Stimulated activated CD8-positive, alpha-beta memory T cell treated with anti-CD3 and anti-CD28 coated beads, Interleukin-7, amount 100 ng/mL, for 4 hours (primary cell): ENCODE measurements at places on chromosomes 4 and X.

GRCh38 chr4:15921592-15921932, 17.0 kb downstream of the FGFBP1 start:
- no peak for DNase-seq

DNA sequence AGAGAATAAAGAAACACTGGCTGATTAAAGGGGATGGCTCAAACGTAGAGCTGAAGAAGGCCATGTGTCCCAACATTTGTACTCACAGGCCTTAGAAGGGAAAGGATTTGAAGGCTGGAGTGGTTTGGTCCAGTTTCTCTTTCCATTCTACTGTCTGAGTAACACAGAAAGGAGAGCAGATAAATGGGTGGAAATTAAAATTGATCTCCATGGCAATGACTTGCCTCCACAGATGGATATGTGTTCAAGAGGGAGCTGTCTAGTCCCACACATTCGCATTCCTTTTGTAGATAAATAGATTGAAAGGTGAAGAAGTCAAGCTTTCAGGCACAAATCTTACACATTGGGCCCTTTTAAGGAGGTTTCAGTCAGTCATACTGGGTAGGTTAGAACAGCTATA, 74.6 kb downstream of the DOCK11 start:
- DNase-seq, result no peak

GRCh38 chr4:187478292-187479140, 517.1 kb upstream of the ZFP42 start:
- no peak for DNase-seq

DNA sequence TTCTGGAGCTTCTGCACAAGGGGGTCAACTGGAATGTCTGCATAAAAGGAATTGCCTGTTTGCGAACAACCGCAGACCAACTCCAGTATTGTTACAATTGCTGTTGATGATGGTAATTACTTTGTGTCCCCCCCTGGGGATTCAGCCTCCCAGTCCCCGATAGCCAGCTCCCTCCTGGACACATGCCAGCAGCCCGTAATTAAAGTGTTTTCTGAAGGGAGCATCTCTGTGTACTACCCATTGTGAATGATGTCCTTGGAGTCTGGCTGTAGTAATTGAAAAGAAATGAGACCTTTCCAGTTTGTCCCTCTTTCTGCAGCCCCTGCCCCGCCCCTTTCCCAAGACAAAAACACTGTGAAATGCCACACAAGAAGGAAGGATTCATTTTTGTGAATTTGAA, 377.1 kb upstream of the LCORL start:
- DNase-seq, result no peak

GRCh38 chrX:39331082-39331704, 529.9 kb downstream of the MID1IP1 start:
- DNase-seq, result no peak

DNA sequence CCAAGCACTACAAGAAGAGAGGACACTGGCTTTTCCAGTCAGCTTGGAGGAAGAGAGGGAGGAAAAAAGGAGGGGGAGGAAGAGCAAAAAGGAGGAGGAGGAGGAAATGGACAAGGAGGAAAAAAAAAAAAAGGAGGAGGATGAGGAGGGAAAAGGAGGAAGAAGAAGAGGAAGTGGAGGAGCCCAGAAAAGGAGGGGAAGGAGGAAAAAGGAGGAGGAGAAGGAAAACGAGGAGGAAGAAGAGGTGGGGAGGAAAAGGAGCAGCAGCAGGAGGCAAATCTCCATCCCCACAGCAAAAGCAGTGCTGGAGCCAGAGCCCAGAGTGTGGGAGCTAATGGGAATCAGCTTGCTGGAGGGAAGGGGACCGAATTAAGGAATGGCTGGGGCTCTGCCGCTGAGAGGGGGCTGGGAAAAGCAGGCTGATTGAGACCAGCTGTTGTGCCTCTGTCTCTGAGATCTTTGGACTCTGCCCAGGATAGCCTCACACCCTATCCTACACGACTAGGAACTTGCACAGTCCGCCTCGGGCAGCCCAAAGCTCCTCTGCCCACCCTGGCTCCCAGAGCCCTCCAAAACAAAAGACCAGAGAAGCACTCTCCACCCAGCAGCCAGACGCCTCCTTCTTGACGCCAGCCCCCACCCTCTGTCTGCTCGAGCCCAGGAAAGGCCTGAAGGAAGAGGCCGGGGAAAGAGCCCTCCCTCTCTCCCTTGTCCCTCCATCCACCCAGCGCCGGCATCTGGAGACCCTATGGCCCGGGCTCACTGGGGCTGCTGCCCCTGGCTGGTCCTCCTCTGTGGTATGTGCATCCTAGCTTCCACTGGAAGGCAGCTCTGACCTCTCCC, at the start of gene XPNPEP2:
TSS of gene XPNPEP2 (plus strand) at position 514 of the 843 bp plus-strand sequence. CDS start at position 749, 235 bp downstream.
- no peak for DNase-seq

DNA sequence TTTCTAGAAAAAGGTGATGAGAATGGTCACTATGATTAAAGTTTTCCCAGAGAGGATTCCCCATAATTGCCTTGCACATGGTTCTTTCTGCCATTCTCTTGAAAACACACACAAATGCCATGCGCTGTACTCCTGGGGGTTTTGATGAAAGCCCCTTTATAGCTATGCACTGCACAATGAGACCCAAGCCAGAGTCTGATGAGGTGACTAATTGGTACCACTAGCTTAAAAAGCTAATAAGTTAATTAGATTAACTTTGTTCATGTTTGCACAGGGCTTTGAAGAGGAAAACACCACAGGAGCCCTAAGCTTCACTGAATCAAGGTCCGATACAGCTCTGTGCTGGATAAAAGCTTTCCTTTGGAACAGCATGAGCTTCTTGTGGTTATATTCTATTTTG, 132.2 kb downstream of the NKX6-1 start:
- no peak for DNase-seq

DNA sequence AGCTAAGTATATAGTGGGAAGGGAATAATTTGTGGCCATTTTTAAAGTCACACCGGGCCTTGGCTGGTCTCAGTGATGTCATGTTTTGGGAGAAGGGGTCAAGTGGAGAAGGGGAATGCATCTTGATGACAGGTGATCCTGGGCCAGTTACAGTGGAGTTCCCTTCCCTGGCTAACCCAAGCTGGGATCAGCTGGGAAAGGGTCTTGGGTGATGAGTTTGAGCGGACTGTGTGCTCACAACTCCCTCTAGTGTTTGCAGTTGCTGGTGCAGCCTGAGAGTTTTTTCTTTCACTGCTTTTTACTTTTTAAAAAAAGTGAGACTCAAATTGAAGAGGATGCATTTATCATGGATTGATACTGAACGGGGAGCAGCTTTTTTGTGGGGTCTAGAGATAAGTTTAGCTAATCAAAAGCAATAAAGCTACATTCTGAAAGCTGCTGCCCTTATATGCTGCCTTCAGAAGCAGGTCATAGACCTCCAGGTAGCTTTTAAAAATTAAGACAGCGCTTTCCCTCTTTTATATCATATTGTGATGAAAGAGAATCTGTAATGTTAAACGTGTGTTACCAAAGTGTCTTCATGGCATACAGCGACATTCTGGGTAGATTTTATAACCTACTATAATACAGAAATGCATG, 164.7 kb downstream of the DCLK2 start:
- no peak for DNase-seq

DNA sequence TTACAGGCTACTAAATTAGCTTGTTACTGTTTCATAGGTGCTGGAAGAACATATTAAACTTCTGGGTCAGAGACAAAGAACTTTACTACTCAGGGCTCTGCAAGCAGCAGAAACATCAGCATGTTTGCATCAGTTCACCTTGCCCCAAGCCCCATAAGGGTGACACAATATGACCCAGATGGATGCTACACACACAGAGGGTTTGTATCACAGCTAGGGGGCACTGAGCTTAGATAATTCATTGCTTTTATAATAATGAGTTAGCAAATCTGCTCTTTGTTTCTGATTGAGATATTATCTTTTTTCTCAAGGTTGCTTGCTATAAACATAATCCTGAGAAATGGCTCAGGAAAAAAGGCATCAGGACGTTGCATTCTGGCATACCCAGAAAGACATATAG, 4.8 kb upstream of the SYNPO2 start:
- no peak for DNase-seq

- DNase-seq, result no peak
Observed at GRCh38 chrX:129759576-129760061, 20.1 kb upstream of the SASH3 start.

DNA sequence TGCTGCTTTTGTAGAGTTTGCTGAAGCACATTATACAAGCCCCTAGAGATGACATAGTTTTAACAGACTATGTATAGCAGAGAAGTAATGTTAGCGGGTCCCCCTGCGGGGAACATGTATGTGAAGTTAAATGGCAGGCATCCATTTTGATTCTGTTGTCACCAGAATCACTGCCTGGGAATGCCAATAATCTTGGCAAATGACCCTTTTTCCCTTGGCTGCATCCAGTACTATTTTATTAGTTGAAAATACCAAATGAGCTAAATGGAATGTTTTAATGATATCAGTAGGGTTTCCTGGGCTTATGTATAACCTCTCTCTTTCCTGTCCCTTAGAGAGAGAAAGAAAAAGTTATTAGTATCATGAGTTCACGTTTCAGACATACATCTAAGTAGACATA, 93.6 kb downstream of the LIMCH1 start:
- DNase-seq, result no peak

DNA sequence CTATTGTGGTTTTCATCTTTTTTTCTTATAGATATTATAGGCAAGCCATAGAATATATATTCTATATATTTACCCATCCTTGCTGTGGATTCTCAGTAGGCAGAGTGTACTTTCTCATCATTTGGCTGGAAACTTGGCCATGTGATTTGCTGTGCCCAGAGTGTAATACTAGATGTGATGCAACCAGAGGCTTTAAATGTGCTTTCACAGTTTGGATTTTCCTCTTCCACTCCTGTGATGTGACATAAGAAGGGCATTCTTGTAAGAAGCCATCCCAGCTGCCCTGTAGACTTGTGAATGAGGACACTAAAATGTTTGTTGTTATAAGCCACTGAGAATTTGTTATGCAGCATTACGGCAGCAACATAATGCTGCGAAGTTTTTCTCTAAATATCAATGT, 10.4 kb upstream of the HPGDS start:
- DNase-seq, result no peak

DNA sequence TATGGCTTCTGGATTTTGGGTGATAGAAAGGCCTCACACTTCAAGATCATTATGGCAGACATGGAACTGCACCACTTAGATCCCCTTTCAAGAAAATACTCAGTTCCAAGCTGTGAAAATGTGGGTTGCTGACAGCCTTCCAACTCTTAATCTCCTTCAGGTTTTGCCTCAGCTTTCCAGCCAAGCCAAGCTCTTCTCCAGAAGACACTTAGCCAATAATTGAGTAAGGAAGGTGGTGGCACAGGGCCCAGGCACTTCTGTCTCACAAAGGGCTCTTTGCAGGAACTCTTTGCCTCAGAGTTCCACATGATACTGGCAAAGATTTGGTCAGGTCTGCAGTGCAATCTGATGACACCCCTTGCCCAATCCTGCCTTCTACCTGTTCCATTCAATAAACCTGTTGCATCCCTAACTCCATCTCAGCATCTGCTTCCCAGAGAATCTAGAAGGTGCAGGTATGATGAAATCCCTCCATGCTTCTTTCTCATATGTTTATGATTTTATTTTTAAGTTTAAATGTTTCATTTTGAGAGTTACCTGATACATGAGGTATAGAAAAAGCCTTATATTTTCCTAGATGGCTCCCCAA, 30.6 kb downstream of the ANXA5 start:
- DNase-seq, result no peak

GRCh38 chrX:12895866-12896265, 10.6 kb upstream of the TLR8 start:
- DNase-seq, result no peak

DNA sequence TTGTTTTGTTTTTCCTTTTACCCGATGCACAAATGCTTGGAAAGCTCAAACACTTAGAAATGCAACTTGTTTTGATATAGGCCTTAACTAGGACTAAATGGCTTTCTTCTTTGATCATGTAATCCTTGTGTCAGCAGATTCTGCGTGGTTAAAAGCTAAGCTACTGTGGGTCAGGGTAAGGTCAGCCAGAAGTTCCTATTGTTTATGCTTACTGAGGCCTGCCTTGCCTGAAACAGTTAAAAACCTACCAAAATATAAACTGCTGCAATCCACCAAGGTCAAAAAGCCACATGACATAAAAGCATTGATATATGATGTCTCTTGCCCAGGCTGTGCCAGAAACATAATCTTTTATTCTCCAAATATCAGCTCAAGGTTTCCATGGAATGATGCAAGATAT, 223.4 kb downstream of the FAM47B start:
- DNase-seq, result no peak

DNA sequence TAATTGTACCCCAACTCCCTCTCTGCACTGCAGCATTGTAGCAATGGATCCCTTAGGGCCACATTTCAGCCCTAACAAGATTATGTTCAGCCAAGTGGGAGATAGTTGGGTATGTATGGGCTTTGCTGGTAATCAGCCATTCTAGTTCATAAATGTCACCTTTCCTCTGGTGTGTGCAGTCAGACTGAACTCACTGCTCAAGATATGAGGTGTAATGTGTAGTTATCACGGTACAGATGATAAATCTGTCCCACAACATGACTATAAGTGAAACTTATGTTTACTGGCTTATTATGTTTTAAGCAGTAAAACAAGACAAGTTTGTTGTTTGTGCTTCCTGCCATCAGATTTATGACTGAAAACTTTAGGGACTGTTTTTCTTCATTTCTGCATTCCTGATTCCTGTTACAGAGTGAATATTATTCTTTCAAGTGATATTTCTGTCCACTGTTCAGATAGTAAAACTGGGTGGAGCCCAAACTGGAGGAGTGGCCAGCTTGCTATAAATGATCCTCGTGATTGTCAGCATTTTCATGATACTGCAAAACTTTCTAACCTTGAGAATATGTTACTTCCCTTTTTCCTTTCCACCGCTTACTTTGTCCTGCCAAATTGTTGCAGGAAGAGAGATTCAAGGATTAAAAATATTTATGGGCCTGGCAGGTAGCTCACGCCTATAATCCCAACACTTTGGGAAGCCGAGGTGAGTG, 44.9 kb downstream of the ANAPC4 start:
- no peak for DNase-seq

DNA sequence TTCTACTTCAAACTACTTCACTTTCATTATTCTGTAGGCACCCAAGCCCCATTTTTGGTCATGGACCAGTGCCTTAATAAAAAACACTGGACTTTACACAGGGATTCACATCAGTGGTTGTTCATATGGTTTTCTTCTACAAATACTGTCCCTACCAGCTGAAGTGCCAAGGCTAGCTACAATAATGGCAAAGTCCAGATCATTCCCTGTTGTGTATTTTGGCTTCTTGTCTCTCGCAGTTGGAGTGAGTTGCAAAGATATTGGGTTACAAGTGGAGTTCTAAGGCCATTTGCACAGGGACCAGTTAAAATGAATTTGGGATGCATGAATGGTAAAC, 16.7 kb upstream of the ANKRD17 start:
- no peak for DNase-seq

DNA sequence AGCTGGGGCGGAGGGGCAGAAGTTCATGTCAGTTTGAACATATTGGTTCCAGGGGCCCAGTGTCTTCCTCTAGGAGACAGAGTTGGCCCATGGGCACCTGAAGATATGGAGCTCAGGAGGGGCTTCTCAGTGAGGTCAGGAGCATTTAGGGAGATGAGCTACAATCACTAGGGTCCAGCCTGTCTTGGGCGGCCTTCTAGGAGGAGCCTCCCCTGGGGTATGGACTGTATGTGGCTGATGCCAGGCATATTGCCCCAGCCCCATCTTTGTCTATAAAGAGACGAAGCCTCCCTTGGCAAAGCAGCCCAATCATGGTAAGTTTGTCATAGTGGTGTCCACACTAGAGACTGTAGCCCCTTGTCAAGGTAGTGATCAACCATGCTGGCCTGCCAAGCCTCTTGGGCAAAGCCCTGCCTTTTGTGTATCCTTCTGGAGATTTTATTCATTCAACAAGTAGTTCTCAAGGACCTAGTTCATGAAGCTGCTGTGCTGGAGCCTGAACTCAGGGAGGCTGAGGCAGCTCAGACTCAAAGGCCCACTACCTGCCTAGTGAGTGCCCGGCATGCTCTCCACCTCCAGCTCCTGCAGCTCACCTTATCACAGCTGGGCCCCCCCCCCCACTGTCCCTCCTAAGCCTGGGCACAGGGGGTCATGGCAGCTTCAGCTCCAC, 5.4 kb upstream of the CNGA2 start:
- DNase-seq, result no peak
